Activated gamma-delta T cell (primary cell): ENCODE measurements at places on chromosomes 12 and 14.

DNA sequence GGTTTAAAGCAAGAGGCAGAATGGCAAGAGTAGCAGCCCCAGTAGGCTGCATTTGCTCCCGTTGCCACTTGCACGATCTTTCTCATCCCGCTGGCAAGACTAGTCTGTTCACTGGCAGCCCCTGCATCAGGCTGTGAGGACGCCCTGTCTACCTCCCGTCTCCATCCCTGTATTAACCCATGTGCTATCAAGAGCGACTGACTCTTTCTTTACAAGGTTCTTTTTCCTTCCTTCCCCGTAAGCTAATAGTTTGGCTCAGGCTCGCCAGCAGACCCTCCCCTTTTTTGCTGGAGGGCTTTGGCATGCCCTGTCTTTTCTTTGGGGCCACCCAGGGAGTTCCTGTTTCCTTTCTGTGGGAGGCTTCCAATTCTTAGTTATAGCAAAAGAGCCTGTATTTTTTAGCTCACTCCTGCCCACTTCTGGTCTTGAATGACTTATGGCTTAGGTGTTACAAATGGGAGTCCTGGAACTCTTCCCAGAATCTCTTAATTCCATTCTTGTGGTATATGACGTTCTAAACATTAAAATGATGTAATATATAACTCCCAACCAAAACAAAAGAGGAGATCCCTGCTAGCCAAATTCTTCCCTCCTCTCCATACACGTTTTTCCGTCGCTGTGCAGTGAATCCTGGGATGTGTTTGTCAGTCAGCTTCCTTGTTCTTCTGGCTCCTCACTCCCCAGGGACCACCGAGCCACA lies 149.0 kb downstream of the PRKCH start:
- no peak for DNase-seq

GRCh38 chr14:37544407-37544806 lies 50.6 kb downstream of the FOXA1 start:
- DNase-seq: no peak

GRCh38 chr12:6069437-6070093 lies 54.9 kb downstream of the VWF start:
- no peak for DNase-seq

DNA sequence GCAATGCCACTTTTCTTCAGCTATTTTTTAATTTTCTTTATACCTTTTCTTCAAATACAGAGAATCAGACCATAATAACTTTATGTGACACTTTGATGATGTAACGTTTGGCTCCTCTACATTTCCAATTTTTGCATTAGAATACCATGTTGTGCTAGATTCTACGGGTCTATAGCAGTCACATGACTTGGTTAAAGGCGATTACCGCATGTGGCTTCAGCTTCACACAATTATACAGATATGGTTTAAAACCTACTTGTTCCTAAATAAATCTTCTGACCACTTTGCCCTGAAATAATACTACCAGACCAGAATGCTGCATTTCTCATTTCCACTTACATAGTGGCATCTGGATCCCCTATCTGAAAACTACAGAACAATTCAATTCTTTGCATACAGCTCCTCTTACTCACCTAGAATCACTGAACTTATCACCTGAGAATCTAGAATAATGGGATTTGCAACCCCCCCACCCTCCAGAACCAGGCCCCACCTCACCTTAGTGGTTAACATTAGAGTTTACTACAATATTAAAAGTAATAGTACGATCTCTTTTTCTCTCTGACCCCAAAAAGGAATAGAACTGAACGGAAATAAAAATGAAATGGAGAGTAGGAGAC lies 1.3 kb downstream of the MAX start:
- DNase-seq: no peak

DNA sequence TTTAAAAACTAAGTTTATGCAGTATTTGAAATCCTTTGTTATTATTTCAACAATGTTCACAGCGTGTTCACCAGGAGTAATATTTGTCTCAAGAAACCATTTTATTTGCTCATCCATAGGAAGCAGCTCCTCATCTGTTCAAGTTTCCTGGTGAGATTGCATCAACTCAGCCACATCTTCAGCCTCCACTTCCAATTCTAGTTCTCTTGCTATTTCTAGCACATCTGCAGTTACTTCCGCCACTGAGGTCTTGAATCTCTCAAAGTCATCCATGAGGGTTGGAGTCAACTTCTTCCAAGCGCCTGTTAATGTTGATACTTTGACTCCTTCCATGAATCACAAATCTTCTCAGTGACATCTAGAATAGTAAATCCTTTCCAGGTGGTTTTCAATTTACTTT lies 18.0 kb downstream of the CLEC9A start:
- no peak for DNase-seq

DNA sequence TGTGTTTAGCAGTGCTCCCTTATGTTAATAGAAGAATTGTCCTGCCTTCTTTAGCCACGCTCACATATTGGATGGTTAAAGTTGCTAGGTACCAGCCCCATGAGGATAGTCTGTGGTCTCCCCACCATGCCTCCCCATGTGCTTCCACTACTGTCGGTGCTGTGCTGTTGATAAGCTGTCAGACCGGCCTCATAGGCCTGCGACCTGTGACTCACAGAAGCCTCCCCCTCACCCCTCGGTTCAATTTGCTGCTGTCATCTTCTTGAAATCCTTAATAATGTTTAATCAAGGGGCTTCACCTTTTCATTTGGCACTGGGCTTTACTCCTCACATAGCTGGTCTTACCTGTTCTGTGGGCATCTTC lies 227.2 kb downstream of the NPAS3 start:
- DNase-seq: no peak

- DNase-seq: no peak
Observed at GRCh38 chr12:107372229-107372658, 278.9 kb upstream of the CRY1 start.

DNA sequence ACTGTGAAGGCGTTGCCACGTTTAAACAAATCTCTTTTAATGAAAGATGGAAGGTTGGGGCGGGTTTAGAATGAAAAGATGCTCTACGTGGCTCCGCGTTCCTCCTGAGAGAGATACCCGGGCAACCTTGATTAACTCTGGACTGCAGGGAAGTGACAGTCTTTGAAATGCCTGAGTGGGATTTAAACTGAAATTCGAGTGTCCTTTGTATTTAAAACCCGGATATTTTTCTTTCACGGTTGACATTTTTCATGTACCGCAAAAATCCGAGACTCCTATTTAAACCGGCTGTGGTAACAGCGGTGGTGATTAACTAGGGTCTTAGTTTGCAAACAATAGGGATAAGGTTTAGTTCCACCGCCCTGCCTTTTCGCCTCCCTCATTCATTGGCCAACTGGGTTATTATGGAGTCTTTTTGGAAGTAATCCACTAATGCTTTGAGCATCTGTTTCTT lies 707 bp downstream of the G2E3 start:
- no peak for DNase-seq

- DNase-seq: no peak
Observed at GRCh38 chr12:131869871-131870418, 24.5 kb upstream of the ULK1 start.

DNA sequence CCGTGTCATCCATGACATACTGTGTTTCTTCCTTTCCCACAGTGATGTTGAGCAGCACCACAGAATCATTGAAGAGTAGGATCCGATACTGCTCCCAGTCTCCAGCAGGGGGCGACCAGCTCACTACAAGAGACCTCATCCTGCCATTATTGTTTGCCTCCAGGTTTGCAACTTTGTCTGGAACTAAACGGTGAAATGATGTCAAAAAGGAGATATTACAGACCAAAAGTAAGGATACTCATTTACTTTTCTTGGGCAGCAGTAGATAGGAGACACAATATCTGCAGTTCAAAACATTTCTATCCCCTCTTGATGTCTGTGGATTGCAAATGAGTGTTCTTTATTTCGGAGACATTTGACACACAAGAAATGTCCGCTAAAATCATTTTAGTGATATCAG lies 47.2 kb downstream of the PTPRB start:
- no peak for DNase-seq
